ENCODE measurements at places on chromosomes 4 and X.

DNA sequence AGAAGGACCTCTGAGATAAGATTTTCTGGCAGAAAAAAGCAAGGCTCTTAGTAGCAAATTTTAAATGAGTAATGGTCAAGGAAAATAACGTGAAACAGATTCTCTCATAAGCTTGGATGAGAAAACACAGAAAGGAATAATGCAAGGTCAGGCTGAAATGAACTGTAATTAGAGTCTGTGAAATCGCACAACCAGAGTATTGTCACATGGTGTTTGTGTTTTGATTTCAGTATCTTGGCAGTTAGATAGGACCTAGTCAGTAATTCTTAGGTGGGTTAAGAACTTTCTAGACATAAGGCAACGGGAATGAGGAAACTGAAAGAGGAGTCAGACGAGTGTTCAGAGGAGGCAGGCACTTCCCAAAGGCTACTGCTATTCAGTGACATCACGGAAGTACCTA, 34.6 kb downstream of the LIMCH1 start:
- no peak for DNase-seq

- no peak for DNase-seq
Observed at GRCh38 chr4:123381996-123382395, 14.6 kb upstream of the SPRY1 start.

- DNase-seq, result peak; percentile 31
Observed at GRCh38 chrX:112642349-112642748, 37.4 kb downstream of the LHFPL1 start.

DNA sequence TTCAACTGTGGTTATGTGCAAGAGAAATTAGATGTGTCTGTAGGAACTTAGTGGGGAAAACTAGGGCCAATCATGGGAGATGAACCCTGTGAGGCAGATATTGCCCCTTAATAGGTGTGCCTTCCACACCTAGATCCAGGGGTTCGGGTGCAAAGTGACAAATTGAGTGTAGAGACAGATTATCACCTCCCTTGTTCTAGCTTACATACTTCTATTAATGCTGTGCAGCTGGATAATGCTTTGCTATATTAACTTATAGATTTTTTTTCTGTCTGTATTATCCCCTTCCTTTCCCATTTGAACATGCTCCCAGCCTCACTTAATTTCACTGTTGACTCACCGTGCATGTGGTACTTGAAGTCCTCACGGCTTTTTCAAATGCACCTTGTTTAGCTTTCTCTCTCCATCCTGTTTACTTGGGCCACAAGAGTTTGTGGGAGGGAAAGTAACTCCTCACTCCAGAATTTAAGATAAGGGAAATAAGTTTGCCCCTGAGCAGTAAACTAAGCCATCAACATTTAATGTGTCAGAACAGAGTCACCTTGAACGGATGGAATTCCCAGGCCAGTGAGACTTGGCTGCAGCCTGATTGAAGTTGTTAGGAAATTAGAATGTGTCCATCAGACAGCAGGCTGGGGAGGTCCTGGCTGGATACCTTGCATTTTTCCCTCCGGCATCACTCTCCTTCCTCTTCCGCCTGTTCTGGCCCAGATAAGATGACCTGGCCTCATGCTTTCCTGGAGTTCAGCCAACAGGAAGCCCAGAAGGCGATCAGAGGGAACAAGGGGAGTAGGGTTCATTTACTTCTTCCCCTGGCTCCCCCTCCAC, 478.4 kb downstream of the BCOR start:
- peak; percentile 9 for DNase-seq

- no peak for DNase-seq
Observed at GRCh38 chr4:138452826-138453225, 210.7 kb upstream of the SLC7A11 start.

DNA sequence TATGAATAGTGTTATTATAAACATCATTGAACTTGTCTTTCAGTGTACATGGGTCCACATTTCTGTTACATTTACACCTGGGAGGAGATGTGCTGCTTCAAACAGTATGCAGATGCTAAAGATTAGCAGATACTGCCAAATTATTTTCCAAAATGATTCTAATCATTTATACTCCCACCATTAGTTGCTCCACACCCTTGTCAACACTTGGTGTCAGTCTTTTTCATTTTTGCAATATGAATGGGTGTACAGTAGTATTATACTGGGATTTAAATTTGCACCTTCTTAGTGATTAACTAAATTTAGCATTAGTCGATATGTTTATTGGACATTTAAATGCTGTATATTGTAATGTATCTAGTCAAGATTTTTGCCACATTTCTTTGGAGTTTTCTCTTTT, 131.6 kb upstream of the GRID2 start:
- no peak for DNase-seq

DNA sequence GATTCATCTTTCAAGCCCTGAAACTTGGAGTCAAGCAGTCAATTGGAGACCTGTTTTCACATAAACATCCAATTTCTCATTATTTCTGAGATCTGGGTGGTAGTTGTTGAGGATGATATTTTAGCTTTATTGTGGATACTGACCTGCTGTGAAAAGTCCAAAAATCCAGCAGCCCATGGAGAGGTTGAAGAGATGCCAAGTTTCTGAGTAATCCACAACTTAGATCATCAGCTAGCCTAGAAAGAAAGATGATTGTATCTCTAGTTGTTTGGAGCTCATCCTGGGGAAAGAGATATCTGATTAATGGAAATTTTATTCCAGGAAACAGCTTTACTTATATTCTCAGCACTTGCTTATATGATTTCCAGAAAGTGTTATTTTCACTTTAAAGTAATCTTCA, 48.6 kb upstream of the DCX start:
- no peak for DNase-seq

GRCh38 chrX:46333550-46333949, 211.7 kb downstream of the ZNF674 start:
- DNase-seq, result no peak

DNA sequence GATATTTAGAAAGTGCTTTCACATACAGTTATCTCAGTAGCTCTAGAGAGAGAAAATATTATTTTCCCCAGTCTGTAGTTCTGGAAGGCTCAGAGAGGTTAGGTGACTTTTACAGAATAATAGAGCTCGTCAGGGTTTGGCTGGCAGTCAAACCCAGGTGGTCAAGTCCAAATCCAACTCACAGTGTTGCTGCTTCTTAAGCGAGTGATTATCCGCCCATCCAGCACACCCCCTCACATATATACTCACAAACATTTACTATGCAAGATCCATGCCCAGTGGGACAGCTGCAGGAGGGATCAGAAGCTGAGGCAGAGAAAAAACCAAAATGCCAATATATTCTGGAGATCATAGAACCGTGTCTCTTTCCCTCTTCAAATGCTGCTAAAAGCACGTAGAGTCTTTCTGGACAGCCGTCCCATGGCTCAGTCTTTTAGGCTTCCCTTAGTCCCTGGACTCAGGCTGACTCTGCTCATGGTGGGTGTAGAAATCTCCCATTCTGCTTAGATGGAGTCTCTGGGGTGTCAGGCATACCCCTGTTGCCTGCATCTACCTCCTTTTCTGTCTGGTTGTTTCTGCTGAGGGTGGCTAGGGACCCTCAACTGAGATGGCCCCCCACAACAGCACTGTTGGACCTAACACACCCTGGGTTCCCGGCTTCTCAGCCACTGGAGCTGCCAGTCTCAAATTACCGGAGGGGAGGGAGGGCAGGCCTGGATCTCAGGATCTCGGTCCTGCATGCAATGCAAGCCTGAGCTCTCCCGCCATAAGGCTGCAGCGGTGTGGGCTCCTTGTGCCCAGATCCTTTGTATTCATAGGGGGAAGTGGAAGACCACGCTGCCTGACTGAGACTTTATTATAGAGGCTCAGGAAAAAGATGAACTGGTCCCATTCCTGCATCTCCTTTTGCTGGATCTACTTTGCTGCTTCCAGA, at the start of gene CHRNA9:
Gene CHRNA9, plus strand, starts transcription at position 743 of the 934 bp plus-strand sequence. Its CDS starts 135 bp downstream, at position 878.
- no peak for DNase-seq

DNA sequence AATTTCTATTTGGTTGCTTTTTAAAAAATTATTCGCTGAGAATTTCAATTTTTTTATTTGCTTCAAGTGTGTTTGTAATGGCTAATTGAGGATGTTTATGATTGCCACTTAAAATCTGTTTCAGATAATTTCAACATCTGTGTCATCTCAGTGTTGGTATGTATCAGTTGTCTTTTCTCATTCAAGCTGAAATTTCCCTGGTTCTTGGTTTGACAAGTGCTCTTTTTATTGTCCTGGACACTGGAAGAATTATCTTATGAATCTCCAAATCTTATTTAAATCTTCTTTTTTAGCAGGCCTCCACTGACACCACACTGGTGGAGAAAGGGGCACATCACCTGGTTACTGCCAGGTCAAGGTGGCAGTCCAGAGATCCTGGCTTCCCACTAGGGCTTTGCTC, 21.5 kb downstream of the CHST7 start:
- DNase-seq, result no peak

GRCh38 chrX:9873952-9874351, 87.7 kb downstream of the SHROOM2 start:
- peak; percentile 7 for DNase-seq

- no peak for DNase-seq
Observed at GRCh38 chr4:178102139-178102538, 659.9 kb upstream of the AGA start.

DNA sequence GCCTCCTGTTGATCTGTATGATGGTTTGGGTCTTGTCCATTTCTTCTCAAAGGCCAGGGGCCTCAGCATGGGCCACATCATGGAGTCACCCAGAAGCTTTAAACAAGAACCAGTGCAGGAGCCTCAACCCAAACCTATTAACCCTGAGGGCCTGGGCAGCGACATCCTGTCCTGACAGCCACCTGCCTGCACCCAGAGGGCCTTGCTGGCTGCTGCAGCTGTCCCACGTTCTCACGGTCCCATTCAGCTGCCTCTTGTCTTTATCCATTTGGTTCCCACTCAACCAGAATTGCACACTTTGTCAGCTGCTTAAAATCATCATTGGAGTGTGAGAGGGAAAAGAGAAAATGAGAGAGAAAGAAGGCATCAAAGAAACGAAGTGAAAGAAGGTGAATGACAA, 21.6 kb downstream of the C4orf50 start:
- no peak for DNase-seq

DNA sequence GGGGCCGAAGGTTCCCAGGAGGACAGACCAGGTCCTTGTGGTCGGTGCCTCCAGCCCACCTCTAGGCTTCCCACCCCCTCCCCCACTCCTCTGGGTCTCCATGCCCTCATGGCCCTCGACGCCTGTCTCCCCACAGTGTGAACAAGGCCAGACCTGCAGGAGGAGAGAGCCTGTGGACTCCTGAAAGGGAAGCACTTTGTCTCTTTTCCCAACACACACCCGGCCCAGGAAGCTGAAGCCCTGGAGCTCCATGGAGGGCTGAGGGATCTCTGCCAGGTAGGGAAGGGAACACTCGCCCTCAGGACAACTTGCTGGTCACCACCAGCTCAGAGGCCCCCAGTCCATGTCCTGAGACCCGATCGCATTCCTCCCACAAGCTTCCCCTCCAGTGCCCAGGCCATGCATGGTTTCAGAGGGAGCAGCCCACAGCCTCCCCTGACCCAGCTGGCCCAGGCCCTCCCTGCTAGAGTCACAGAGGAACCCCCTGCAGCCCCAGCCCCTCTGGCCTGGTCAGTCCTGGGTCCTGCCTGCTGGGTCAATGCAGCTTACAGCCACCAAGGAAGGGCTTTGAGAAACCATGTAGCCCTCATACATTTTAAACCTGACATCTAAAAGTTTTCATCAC, 60.8 kb downstream of the ABLIM2 start:
- DNase-seq, result no peak

GRCh38 chr4:150886597-150886996, 128.5 kb downstream of the LRBA start:
- DNase-seq, result no peak

- DNase-seq, result no peak
Observed at GRCh38 chrX:151710457-151710856, 5.4 kb upstream of the FATE1 start.
